ENCODE measurements at places on chromosomes 6 and 20. TPM values are rescaled to one million over a fixed set of nuclear protein-coding genes. Genes with fewer than 3 reads are reported as not detected.

- H3K4me1 ChIP-seq, result no peaks in the 10 kb centered on the region
- H3K4me3 ChIP-seq, result no peak overlapping the region
- DNase-seq, result no peak
Observed at GRCh38 chr6:169035385-169036240, 218.0 kb downstream of the THBS2 start.

DNA sequence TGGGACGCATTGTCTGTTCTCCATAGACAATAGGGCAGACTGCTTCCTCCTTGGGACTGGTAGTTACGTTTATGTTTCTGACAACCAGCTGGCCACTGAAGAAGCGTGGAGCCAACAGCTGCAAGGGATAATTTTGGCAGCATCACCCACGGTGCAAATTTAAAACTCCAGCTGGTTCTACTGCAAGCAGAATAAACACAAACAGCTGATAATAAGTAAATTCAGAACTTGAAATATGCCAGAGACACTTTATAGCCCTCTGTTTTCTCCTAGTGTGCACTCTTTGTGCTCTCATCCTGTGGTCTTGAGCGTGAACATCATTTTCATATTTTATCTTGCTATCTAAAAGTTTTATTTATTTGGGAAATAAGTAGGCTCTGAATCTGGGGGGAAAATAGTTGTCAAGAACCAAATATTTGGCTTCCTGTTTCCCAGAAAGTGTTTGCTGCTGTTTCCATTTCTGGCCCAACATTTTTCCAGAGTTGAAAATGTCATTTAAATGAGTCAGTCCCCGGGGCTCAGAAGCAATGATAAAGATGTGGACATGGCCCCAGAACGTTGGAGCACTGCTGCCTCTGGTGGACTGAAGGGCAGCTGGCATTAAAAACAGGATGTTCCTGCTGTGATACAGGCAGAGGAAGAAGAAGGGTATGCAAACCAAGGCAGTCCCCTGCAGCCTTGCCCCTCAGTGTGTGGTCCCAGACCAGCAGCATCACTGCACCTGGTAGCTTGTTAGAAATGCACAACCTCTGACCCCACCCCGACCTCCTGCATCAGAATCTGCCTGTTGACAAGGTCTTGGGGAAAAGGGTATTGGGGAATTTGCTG lies 12.5 kb upstream of the THBD start:
- H3K36me3 ChIP-seq, result no peaks in the 10 kb centered on the region
- H3K27me3 ChIP-seq, result peaks cover 30% of the 10 kb centered on the region
- no peak for DNase-seq
- no peak overlapping the region for H3K27ac ChIP-seq
- no peak overlapping the region for H3K4me3 ChIP-seq

DNA sequence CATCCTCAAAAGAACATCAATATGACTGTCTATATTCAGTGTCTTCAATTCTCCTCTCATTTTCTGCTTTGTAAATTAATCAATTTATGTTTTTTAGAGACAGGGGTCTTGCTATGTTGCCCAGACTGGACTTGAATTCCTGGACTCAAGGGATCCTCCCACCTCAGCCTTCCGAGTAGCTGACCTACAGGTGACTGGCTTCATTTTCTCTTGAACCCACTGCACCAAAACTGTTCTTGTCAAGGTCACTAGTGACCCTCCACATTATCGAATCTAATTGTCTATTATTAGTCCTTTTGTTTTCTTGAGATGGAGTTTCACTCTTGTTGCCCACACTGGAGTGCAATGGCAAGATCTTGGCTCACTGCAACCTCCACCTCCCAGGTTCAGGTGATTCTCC lies 3.7 kb downstream of the DNAAF9 start:
- H3K4me3 ChIP-seq, result no peak overlapping the region
- H3K27me3 ChIP-seq, result peaks cover 5% of the 10 kb centered on the region
- H3K27ac ChIP-seq, result no peak overlapping the region
- no peak for DNase-seq
- no peaks in the 10 kb centered on the region for H3K36me3 ChIP-seq
- H3K4me1 ChIP-seq, result peaks cover 24% of the 10 kb centered on the region

The REM1 gene
- total RNA-seq, result not detected

GRCh38 chr6:165481921-165482320 lies 172.5 kb upstream of the C6orf118 start:
- DNase-seq, result no peak
- H3K36me3 ChIP-seq, result no peaks in the 10 kb centered on the region
- no peak overlapping the region for H3K4me3 ChIP-seq
- H3K27me3 ChIP-seq, result no peaks in the 10 kb centered on the region
- H3K27ac ChIP-seq, result no peak overlapping the region
- H3K4me1 ChIP-seq, result no peaks in the 10 kb centered on the region

GRCh38 chr20:37821696-37822095 lies 81.2 kb upstream of the VSTM2L start:
- no peaks in the 10 kb centered on the region for H3K4me1 ChIP-seq
- no peak for DNase-seq
- no peak overlapping the region for H3K4me3 ChIP-seq

- no peak overlapping the region for H3K4me3 ChIP-seq
- DNase-seq, result no peak
- H3K27me3 ChIP-seq, result no peaks in the 10 kb centered on the region
- no peaks in the 10 kb centered on the region for H3K4me1 ChIP-seq
Observed at GRCh38 chr6:107209406-107210305, 94.3 kb upstream of the BEND3 start.

GRCh38 chr20:47774131-47774777 lies 11.0 kb downstream of the SULF2 start:
- H3K36me3 ChIP-seq, result no peaks in the 10 kb centered on the region
- no peak overlapping the region for H3K27ac ChIP-seq
- no peaks in the 10 kb centered on the region for H3K27me3 ChIP-seq
- no peak overlapping the region for H3K4me3 ChIP-seq

DNA sequence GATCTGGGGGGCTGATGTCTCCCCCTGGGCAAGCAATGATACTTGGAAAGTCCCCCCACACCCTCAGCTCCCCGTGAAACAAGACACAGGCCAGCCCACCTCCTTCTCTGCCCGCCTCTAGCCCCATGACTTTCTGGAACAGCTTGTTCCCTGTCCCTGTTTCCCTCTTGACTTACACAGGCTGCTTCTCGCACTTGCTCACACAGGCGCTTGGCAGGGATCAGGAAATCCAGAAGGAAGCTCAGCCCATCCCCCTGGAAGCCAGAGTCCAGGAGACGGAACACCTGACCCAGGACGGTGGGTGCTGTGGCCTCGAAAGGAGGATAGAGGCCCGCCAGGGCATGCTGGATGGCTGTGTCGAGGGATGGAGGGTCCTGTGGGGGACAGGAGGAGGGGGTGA lies 14.8 kb downstream of the KIAA1755 start:
- no peak overlapping the region for H3K4me3 ChIP-seq
- no peaks in the 10 kb centered on the region for H3K4me1 ChIP-seq
- H3K36me3 ChIP-seq, result no peaks in the 10 kb centered on the region
- DNase-seq, result no peak
- no peak overlapping the region for H3K27ac ChIP-seq

DNA sequence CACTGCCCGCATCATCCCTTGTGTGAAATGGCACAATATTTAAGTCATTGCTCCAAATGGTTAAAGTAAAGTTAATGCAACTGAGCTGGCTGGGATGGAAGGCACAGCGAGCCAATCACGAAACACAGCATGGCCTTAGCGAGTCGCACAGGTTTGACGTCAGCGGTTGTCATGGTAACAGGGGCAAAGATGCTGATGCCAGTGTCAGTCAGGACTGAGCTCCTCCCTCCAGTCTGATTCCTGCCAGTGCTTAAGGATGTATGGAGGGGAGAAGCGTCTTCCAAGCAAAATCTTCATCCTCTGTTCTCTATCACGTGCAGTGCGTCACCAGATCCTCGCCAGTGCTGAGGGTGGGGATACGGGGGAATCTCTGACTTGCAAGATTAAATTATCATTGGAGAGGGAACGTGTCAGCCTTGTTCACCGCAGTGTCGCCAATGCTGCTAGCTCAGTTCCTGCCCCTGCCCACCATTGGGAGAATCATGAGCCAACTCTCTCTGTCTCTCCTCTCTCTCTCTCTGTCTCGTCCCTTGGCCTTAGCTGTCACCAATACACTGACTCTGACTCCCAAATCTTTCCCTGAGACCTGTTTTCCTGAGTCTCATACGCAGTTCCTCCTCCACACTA lies 24.5 kb downstream of the TSPYL4 start:
- no peaks in the 10 kb centered on the region for H3K27me3 ChIP-seq
- no peaks in the 10 kb centered on the region for H3K36me3 ChIP-seq
- peak; percentile 19 for DNase-seq
- no peaks in the 10 kb centered on the region for H3K4me1 ChIP-seq
- H3K4me3 ChIP-seq, result no peak overlapping the region
- H3K27ac ChIP-seq, result peak overlapping the region; percentile 26

The MUCL3 gene
- not detected for total RNA-seq

- DNase-seq, result no peak
- H3K27ac ChIP-seq, result no peak overlapping the region
- no peak overlapping the region for H3K4me3 ChIP-seq
- H3K4me1 ChIP-seq, result no peaks in the 10 kb centered on the region
Observed at GRCh38 chr6:56168596-56168995, 78.8 kb downstream of the COL21A1 start.

- no peaks in the 10 kb centered on the region for H3K36me3 ChIP-seq
- no peak overlapping the region for H3K4me3 ChIP-seq
- no peak for DNase-seq
Observed at GRCh38 chr20:20783450-20783849, 71.0 kb upstream of the RALGAPA2 start.

- no peaks in the 10 kb centered on the region for H3K36me3 ChIP-seq
- no peak overlapping the region for H3K4me3 ChIP-seq
- H3K27ac ChIP-seq, result no peak overlapping the region
- H3K27me3 ChIP-seq, result peaks cover 2% of the 10 kb centered on the region
- no peak for DNase-seq
Observed at GRCh38 chr20:9578594-9578993, 64.2 kb downstream of the LAMP5 start.

DNA sequence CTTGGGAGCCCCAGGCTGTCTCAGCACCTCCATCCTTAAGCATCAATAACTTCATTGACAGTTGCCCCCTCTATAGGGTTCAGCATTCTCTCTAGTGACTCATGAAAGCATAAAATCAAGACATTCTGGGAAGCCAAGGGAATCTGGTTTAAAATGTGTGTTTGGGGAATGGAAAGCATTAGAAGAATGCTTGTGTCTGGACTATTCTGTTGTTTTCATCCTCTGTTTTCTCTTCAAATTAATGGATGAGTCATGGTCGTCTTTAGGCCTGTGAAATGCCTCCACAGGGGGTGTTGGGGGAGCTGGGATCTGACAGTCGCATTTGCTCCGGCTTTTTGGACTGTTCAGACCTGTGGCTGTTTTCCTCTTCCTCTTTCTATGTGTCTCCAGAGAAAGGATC lies 279.7 kb downstream of the CDC5L start:
- no peak overlapping the region for H3K4me3 ChIP-seq
- H3K36me3 ChIP-seq, result no peaks in the 10 kb centered on the region
- H3K27me3 ChIP-seq, result no peaks in the 10 kb centered on the region
- H3K27ac ChIP-seq, result no peak overlapping the region
- DNase-seq, result no peak

The SLA2 gene
- total RNA-seq, result 87.3 TPM

The DNAAF9 gene
- total RNA-seq, result 1.9 TPM

- no peak overlapping the region for H3K27ac ChIP-seq
- peaks cover 19% of the 10 kb centered on the region for H3K4me1 ChIP-seq
- DNase-seq, result no peak
- H3K27me3 ChIP-seq, result peaks cover 3% of the 10 kb centered on the region
Observed at GRCh38 chr6:20234136-20234535, 21.9 kb upstream of the MBOAT1 start.

GRCh38 chr20:19265646-19266374 lies 53.4 kb downstream of the SLC24A3 start:
- H3K4me1 ChIP-seq, result no peaks in the 10 kb centered on the region
- H3K36me3 ChIP-seq, result no peaks in the 10 kb centered on the region
- H3K4me3 ChIP-seq, result no peak overlapping the region
- no peak for DNase-seq
- no peak overlapping the region for H3K27ac ChIP-seq

DNA sequence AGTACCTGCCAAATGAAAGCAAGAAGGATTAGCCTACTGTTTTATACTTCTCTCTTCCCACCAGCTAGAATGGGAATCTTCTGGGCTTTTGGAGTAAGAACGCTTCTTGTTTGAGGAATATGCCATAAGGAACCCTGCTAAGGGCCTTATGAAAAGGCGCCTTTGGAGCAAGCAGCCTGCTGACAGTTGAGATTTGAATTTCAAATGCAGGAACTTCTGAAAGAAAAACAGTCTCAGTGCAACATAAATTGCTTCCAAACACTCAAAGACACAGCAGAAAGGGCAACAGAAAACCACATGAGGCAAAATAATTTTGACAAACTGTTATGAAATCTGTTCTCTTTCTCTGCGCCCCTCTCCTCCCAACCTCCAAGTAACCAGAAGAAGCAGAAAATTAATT lies 149.4 kb upstream of the B3GAT2 start:
- H3K36me3 ChIP-seq, result no peaks in the 10 kb centered on the region
- no peak overlapping the region for H3K27ac ChIP-seq
- H3K27me3 ChIP-seq, result peaks cover 5% of the 10 kb centered on the region
- no peak overlapping the region for H3K4me3 ChIP-seq
- no peaks in the 10 kb centered on the region for H3K4me1 ChIP-seq

DNA sequence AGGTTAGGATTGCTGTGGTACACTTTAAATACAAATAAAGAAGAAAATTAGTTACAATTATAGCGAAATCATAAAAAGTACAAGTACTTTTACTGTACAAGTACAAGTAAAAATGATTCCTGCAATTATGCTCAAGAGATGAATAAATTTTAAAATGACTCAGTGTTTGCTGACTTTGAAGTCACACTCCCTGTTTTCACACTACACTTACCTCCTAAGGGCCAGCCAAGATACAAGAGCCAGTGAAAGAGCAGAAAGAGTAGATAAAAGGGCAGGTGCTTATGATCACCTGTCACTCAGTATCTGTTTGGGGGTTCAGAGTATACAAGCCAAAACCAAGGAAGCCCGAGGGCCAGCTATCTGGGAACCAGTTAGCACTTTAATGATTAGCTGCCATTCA lies 41.0 kb upstream of the COL21A1 start:
- no peaks in the 10 kb centered on the region for H3K27me3 ChIP-seq
- H3K4me1 ChIP-seq, result no peaks in the 10 kb centered on the region
- H3K4me3 ChIP-seq, result no peak overlapping the region
- no peaks in the 10 kb centered on the region for H3K36me3 ChIP-seq
- no peak for DNase-seq
- no peak overlapping the region for H3K27ac ChIP-seq

- H3K27me3 ChIP-seq, result no peaks in the 10 kb centered on the region
- H3K4me1 ChIP-seq, result no peaks in the 10 kb centered on the region
- H3K4me3 ChIP-seq, result no peak overlapping the region
- H3K36me3 ChIP-seq, result no peaks in the 10 kb centered on the region
Observed at GRCh38 chr6:9128970-9129369, 693.6 kb upstream of the SLC35B3 start.

GRCh38 chr6:149963212-149963461 lies 606 bp upstream of the ULBP1 start:
- DNase-seq, result peak; percentile 57
- H3K27me3 ChIP-seq, result peaks cover 79% of the 10 kb centered on the region
- H3K27ac ChIP-seq, result peak overlapping the region; percentile 90
- H3K4me1 ChIP-seq, result peaks cover 31% of the 10 kb centered on the region
- H3K4me3 ChIP-seq, result peak overlapping the region; percentile 75

- DNase-seq, result no peak
- no peak overlapping the region for H3K4me3 ChIP-seq
- no peaks in the 10 kb centered on the region for H3K36me3 ChIP-seq
- no peaks in the 10 kb centered on the region for H3K4me1 ChIP-seq
Observed at GRCh38 chr6:166597711-166598440, 11.4 kb upstream of the RAMACL start.

- H3K4me1 ChIP-seq, result peaks cover 4% of the 10 kb centered on the region
- H3K27me3 ChIP-seq, result peaks cover 29% of the 10 kb centered on the region
- H3K36me3 ChIP-seq, result no peaks in the 10 kb centered on the region
- no peak overlapping the region for H3K4me3 ChIP-seq
Observed at GRCh38 chr20:62752181-62752670, 43.6 kb downstream of the NTSR1 start.

GRCh38 chr6:108432792-108433191 lies 127.9 kb upstream of the FOXO3 start:
- peaks cover 3% of the 10 kb centered on the region for H3K4me1 ChIP-seq
- H3K27ac ChIP-seq, result no peak overlapping the region
- H3K27me3 ChIP-seq, result peaks cover 15% of the 10 kb centered on the region
- no peak overlapping the region for H3K4me3 ChIP-seq

All from activated CD4-positive, alpha-beta T cell treated with anti-CD3 and anti-CD28 coated beads, Interleukin-2, amount 10 ng/mL, durations not matched to agents 7 days and 5 days (primary cell).